ENCODE measurements at places on chromosomes 2 and 18.

DNA sequence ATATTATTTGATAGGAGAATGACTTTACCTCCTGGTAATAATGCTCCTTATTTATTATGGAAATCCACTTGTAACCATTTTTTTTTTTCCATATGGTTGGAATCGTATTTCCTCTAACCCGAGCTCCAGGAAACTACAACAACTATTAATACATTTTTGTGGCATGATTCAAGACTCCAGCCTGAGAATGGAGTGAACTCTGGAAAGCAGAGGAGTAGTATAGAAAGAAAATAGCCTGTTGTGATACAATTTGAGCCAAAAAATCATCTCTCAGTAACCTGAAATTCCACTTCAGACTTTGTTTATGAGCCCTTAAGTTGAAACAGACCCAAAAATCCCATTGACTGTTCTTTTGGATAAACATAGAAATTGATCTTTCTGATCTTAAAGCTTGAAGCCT, 921.1 kb downstream of the SOCS6 start:
- DNase-seq = no peak

- no peak for DNase-seq
Measured at GRCh38 chr18:36934884-36935283, 106.0 kb downstream of the KIAA1328 start.

DNA sequence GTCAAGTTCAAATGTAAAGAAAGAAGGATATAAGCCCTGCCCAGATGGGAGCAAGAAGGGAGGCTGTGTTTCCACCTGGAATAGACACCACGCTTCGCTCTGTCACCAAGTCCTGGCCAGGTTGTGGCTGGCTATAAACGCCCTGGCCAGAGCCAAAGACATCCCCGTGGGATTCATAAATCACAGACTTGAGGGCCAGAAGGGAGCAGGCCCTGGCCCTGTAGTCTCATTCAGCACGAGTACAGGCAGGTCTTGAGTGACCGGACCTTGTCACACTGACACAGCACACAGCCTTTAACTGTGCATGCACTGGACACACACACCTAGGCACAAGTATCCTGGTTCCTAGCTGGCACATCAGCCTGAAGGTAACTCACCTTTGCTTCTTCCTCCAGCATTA, 94.5 kb upstream of the MGAT4A start:
- no peak for DNase-seq

- DNase-seq = no peak
Measured at GRCh38 chr2:98604547-98604946, 3.8 kb downstream of the COA5 start.

DNA sequence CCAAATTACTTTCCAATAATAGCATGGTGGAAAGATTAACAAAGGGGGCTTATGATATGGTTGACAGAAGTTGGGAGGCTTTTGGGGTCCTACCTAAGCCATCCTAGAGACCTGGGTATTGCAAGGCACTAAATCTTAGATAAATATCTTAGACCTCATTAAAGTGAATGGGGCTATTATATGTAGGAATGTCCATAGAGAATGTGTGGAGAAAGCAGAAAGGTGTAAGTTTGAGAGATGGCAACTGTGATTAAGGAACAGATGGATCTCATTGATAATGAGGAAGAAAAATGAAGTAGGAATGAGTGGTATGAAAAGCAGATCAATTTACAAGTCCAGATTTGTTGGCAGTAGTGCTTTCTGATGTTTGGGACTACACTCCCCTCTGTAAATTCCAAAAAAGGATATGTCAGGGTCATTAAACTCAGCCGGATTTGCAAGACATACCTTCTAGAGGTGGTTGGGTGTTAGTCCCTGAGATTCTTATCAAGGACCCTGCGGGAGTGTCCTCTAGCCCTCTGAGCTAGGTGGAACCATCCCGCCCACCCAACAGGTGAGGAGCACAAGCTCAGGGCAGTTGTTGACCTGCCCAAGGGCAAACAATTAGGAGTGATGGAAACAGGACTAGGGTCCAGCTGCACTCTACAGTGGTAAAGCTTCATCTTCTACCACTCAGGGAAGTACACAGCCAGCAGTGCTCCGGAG, 12.1 kb downstream of the TCF7L1 start:
- no peak for DNase-seq

GRCh38 chr2:181778621-181779201, 98.4 kb upstream of the NEUROD1 start:
- DNase-seq = no peak

DNA sequence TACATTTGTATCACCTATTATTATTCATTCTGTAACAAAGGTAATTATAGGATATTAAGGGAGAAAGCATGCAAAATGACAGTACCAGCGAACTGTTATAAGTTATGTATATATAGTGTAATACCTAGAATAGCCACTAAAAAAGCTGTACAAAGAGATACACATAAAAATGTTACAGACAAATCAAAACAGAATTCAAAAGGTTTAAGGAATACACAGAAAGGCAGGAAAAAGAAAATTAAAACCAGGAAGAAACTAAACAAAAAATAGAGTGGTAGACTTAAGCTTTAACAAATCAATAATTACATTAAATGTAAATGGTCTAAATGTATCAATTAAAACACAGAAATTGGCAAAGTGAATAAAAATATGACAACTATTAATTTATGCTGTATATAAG, 176.4 kb upstream of the REV1 start:
- no peak for DNase-seq

- no peak for DNase-seq
Measured at GRCh38 chr2:240455647-240456446, 20.4 kb downstream of the GPC1 start.

GRCh38 chr18:79692056-79692455, 12.5 kb downstream of the CTDP1 start:
- no peak for DNase-seq
